ENCODE measurements at places on chromosomes 16 and 17.

DNA sequence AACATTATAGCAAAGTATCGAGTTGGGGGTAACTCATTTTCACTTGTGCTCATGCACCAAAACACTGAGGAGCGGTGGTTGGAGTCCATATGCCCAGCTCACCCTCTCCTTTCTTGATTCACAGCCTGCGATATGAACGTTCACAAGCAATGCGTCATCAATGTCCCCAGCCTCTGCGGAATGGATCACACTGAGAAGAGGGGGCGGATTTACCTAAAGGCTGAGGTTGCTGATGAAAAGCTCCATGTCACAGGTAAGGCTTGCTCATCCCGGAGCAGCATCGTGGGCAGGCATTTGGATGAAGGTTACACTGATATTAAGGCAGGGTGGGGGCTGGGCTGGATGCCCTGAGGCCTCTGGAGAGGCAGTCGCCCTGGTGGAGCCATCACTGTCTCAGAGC is 189.7 kb upstream of the CACNG5 start:
- no peak for DNase-seq

DNA sequence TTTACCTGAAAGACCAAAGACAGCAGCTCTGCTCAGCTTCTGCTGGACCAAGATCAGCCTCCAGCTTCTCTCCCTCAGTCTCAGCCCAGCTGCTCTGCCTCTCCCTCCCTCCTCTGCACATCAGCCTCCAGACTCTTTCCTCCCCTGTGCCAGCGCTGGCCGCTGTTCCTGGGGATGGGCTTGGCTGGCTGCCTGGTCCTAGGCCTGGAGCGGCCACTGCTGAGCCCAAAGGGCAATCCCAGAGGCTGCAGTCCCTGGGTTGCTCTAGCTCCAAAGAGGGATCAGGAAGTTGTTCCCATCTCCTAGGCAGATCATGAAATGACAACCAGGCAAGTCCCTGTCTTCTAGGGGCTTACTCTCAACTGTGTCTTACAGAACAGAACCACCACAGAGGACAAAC is 31.3 kb downstream of the DCUN1D3 start:
- no peak for DNase-seq

DNA sequence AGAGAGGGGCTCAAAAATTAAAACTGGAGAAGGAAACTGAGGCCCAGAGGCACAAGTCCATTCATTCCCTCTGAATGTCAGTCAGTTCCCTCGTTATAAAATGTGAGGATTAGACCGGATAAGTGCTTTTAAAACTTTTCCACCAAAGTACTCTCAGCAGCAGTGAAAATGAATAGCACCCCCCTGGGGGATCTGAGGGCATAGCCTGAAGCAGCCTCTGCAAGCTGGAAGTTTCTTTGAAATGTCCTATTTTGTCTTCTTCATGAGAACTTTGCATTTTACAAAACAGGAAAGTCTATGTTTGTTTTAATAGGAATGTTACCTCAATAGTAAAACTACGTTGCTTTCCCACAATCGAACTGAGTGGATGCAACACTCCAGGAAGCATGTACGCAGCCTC is 273.0 kb downstream of the CEP112 start:
- no peak for DNase-seq

GRCh38 chr16:79598348-79599181 is 2.0 kb downstream of the MAF start:
- peak; percentile 28 for DNase-seq

GRCh38 chr16:66273644-66274334 is 92.7 kb upstream of the CDH5 start:
- no peak for DNase-seq

DNA sequence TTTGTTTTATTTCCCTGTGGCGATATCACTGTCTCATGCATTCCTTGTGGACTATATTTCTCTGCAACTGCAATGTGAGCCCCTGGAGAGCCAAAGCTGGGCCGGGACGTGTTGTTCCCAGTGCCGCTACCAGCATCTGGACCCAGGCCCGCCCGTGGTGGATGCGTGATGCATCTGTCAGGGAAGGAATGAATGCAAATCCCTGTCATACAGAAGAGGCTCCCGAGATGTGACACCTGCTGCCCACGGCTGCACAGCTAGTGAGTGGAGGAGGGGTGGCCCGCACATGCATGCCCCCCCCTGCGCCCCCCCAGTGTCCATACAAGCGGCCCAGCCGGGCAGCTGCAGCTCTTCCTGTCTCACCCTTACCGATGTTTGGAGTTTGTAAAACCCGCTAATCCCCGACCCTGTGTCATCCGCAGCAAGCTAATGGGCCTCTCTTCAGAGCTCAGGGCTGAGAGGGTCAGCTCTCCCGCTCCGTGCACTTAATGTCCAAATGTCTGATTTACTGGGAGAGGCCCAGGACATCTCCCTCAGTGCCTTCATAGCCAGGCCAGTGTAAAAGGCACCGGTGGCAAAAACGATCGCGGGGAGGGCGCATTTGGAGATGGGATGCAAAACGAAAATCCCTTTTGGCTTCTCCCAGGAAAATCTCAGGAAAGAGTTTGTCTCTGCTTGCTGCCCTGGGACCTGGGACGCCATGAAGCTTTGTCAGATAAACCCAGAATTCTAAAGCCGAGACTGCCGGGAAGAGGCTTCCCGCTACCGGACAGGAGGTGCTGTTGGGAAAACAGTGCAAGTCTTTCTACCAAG is 91.8 kb downstream of the FOXL1 start:
- no peak for DNase-seq

DNA sequence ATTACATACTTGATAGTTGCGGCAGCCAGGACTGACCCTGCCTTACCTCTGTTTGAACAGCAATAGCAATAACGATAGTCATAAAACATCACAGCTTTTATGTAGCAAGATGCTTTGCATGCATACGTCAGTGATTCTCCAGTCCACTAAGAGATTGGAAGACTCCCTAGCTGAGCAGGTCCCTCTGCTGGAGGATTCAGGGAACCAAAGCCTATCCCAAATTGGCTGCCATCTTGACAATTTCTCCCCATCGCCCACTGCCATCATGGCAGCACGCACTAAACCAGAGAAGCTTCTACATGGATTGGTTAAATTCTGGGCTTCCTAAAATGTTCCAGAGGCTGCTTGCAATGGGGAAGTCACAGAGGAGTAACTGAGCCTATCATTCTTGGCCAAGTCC is 360.6 kb upstream of the XYLT1 start:
- no peak for DNase-seq

- DNase-seq, result no peak
Observed at GRCh38 chr17:78651554-78651953, 74.4 kb upstream of the DNAH17 start.

DNA sequence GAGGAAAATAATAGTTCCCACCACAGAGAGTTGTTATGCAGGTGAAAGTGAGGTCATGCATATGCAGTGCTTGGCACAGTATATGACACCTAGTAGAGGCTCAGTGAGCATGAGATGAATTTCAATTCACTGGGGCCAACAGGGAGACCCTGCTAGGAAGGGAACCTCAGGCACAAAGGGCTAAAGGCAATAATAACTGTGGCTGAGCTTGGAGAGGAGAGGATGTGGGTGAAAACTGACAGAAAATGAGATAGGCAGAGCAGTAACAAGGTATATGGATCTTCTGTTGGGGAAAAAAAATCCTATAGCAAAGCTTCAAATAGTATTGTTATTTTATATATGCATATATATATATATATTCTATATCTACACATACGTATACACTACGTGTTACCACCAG is 25.0 kb upstream of the GINS3 start:
- no peak for DNase-seq

GRCh38 chr17:66695098-66695497 is 139.8 kb upstream of the CACNG5 start:
- no peak for DNase-seq

DNA sequence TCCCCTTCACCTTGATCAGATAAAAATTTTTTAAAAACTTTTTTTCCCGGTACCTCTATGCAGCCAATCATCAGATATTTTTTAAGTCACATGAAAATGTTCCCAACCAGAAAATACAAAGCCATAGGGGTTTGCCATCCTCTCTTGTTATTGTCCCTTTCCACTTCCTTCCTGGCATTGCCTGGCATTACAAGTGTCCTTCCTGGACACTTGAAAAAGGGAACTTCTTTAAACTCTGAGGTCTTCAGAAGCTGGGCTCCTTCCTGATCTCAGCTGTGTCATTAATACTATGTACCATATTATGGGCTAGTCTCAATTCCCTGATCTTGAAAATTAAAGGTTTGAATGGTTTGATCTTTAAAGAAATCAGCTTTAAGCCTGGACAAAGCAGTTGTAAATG is 64.9 kb downstream of the TEX14 start:
- DNase-seq, result no peak

DNA sequence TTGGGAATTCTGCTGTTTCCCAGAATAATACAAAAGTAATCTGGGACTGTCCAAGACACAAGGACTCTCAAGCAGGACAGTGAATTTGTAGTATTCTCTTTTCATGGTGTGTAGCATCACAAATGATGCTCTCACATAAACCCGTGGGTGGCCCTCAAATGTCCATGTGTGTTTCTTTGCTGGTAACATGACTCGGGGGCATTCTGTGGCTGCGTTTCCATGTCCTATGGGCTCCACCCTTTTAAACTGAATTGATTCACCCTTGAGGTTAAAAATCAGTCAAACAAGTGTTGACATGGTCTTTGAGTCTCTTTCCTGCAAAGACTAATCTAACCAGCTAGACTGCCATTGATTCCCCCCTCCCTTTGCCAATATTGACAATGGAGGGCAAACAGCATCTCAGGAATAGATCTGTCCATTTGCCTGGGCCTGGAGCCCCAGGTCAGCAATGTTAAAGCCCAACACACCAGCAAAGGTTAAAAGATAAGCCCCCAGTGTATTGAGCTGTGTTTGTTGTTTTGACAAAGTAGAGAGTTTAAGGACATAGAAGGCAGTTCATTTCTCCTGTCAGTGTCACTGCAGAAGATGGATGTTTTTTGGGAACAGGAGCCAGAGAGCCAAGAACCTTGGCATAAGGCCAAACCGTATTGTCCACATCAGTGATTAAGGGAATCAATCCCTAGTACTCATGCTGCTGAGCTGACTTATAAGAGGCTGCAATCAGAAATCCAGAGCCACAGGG is 117.1 kb upstream of the COX10 start:
- no peak for DNase-seq

GRCh38 chr17:41547378-41547841 is 19.3 kb upstream of the KRT19 start:
- no peak for DNase-seq

DNA sequence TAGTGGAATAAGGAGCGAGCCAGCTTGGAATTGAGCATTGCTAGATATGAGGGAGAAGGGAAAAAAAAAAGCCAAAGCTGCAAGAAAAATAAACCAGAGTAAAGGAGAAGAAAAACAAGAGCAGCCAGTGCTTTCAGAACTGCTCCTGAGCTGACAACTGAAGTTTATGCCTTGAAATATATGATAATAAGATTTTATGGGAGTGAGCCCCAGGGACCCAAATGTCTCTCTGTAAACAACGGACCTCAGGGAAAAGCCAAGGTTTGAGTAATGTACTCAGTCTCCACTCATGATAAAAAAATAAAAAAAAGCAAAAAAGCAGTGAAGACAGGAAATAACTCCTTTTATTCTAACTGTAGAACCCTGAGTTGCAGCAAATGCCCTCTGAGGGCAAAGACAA is 132.6 kb downstream of the SNX11 start:
- no peak for DNase-seq

- no peak for DNase-seq
Observed at GRCh38 chr17:59296190-59296589, 35.3 kb upstream of the YPEL2 start.

DNA sequence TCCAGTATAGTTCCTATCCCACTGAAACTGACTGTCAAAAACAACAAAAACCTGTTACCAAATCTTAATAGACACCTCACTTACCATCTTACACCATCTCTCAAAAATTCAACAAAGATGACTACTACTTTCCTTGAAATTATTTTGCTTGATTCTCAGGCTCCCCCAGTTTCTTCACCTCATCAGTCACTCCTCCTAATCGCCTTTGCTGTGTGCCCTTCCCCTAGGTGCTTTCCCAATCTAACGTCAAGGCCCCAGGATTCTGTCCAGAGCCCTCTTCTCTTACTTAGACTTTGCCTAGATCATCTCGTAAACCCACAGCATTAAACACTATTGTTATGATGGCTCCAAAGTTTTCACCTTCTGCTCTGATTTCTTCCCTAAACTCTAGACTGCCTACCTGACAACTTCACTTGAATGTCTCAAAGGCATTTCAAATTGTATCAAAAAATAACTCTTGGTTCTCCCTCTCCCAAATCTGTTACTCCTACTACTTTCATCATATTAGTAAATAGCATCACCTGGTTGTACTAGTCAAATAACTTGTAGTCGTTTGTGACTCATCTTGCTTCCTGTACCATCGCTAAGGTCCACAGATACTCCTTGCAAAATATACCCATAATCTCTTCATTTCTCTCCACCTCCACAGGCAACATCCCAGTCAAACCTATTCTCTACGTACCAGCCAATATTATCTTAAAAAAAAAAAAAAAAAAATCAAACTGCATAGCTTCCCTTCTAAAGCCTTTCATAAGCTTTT is 18.0 kb downstream of the C16orf87 start:
- no peak for DNase-seq

GRCh38 chr17:38585056-38585917 is 20.5 kb downstream of the SRCIN1 start:
- no peak for DNase-seq

DNA sequence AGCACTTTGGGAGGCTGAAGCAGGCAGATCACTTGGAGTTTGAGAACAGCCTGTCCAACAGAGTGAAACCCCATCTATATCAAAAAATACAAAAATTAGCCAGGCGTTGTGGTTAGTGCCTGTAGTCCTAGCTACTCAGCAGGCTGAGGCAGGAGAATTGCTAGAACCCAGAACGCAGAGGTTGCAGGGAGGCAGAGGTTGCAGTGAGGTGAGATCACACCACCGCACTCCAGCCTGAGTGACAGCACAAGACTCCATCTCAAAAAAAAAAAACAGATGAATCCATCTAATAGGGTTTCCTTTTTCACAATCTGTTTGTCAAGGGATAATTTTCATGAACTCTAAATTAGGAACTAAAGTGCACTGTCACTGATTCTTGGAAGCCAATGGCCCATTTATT is 99.0 kb downstream of the PARN start:
- DNase-seq, result no peak

DNA sequence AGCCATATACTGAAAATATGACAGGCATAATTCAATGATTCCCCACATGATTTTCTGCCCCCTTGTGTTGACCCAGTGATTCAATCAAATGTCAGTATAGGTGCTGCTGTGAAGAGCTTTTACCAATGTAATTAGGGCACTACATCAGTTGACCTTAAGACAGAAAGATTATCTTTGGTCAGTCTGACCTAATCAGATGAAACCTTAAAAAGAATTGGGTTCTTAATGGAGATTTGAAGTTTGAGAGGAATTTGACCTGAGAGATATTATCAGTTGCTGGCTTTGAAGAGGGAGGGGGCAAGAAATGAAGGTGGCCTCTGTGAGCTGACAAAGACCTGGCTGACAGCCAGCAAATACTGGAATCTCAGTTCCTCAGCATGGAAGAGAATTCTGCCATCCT is 358.7 kb upstream of the CA10 start:
- DNase-seq, result no peak

- no peak for DNase-seq
Observed at GRCh38 chr16:2773188-2773968, 3.7 kb downstream of the ELOB start.

GRCh38 chr16:19114359-19115147 is 789 bp downstream of the ITPRIPL2 start:
- DNase-seq, result no peak

Measured in MM.1S (cell line).